HT-29 (cell line): ENCODE measurements at places on chromosomes 2 and 18. TPM values are rescaled to one million over a fixed set of nuclear protein-coding genes. Genes with fewer than 3 reads are reported as not detected.

CAPG gene
- 460 and 472 TPM in 2 replicates for total RNA-seq

TMEM200C gene
- not detected in 2 replicates for total RNA-seq

SERPINB3 gene
- not detected in 2 replicates for total RNA-seq

GRB14 gene
- 15.9 and 20.0 TPM in 2 replicates for total RNA-seq

IL1A gene
- not detected in 2 replicates for total RNA-seq

GNAL gene
- 0.13 and 0.23 TPM in 2 replicates for total RNA-seq

STAM2 gene
- 8.3 and 9.0 TPM in 2 replicates for total RNA-seq

HOXD11 gene
- total RNA-seq: not detected in 2 replicates

NT5DC4 gene
- 1.4 and 1.6 TPM in 2 replicates for total RNA-seq

SOCS6 gene
- total RNA-seq: 18.0 and 21.1 TPM in 2 replicates

HAAO gene
- not detected in 2 replicates for total RNA-seq

ITPRIPL1 gene
- not detected in 2 replicates for total RNA-seq

TMEM87B gene
- total RNA-seq: 9.1 and 18.7 TPM in 2 replicates

SIX2 gene
- not detected in 2 replicates for total RNA-seq

RND3 gene
- 48.0 and 63.4 TPM in 2 replicates for total RNA-seq

RAB27B gene
- total RNA-seq: 4.9 and 5.4 TPM in 2 replicates

YWHAQ gene
- 294 and 342 TPM in 2 replicates for total RNA-seq

DNPEP gene
- total RNA-seq: 155 and 158 TPM in 2 replicates

CXCR1 gene
- total RNA-seq: not detected in 2 replicates

DDX18 gene
- total RNA-seq: 28.5 and 33.2 TPM in 2 replicates

CNTNAP5 gene
- total RNA-seq: not detected in 2 replicates

IL36A gene
- total RNA-seq: not detected in 2 replicates

COL4A4 gene
- not detected in 2 replicates for total RNA-seq

AQP12B gene
- total RNA-seq: not detected in 2 replicates

NAT8 gene
- not detected in 2 replicates for total RNA-seq

THAP4 gene
- total RNA-seq: 115 and 137 TPM in 2 replicates

PPP3R1 gene
- 6.4 and 8.9 TPM in 2 replicates for total RNA-seq

C2orf92 gene
- 1.9 and 2.2 TPM in 2 replicates for total RNA-seq

EPG5 gene
- total RNA-seq: 4.5 and 6.6 TPM in 2 replicates

LNPK gene
- 8.9 and 14.6 TPM in 2 replicates for total RNA-seq

PRKAG3 gene
- not detected in 2 replicates for total RNA-seq

HOXD10 gene
- total RNA-seq: not detected in 2 replicates

SLC38A11 gene
- 5.3 and 6.8 TPM in 2 replicates for total RNA-seq

PHLPP1 gene
- 7.5 and 7.9 TPM in 2 replicates for total RNA-seq

RAPGEF4 gene
- not detected in 2 replicates for total RNA-seq

FLACC1 gene
- total RNA-seq: 0.13 and 1.2 TPM in 2 replicates

BMP10 gene
- total RNA-seq: not detected in 2 replicates

DYNAP gene
- not detected in 2 replicates for total RNA-seq

C2orf42 gene
- 7.0 and 10.5 TPM in 2 replicates for total RNA-seq
